Fibroblast of skin of right biceps (primary cell): ENCODE measurements at places on chromosomes 6 and 20.

GRCh38 chr6:116424001-116424400 lies 37.2 kb upstream of the CALHM6 start:
- peak; percentile 66 for DNase-seq

DNA sequence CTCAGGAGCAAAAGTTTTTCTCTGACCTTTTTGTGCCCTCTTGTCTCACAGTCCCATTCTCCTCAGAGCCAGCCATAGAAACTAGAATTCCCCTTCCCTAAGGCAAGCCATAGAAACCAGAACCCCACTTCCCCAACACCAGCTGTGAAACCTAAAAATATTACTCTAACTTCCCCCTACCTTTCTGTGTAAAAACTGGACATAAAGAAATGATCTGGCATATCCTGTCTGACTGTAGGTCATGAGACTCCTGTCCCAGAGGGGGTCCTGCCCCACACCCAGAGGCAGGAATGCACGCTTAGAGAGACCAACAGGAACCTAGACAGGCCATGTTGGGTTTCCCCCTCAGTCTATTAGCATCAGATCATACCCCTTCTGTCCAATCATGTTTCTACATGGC lies 140.6 kb upstream of the SLC22A16 start:
- DNase-seq: no peak

- DNase-seq: peak; percentile 81
Measured at GRCh38 chr6:149895833-149896271, 2.1 kb downstream of the RAET1E start.

GRCh38 chr20:10218536-10219451 lies at the start of gene SNAP25:
Gene SNAP25 (plus strand): TSS chr20:10218830. CDS start chr20:10275492, 56,662 bp downstream.
- peak; percentile 90 for DNase-seq

DNA sequence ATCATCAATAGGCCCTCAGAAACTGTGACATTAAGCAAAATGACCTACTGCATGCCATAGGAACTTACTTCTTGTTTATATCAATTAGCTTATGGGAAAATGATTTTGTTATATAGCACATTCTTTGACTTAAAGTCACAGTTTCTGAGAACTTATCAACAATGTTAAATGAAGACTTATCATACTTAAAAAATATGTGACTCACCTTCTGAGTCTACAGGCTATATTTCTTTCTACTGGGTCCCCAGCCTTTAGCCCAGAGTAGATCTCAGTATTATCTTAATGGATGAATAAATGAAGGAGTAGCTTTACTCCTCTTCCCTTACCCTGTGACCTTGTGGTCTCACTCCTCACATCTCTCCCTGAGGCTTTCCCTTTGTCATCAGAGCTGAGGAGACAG lies 180.2 kb downstream of the MAFB start:
- DNase-seq: peak; percentile 61

DNA sequence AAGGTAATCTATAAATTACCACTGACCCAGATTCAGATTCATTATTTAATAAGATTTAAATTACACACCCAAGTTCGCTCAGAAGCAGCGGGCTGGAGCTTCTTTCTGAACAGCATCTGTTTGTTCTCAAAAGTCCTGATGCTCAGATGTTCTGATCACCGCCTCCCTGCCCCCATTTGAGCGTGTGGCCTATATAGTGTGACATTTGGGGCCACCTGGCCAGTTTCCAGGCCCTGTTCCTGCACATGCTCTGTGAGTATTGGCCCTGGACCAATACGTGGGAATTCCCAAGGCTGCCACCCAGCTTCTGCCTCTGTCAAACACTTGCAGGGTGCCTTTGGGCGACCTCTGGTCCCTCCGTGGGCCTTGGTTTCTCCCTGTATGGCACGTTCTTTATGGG lies 228.8 kb downstream of the TFAP2C start:
- no peak for DNase-seq

GRCh38 chr20:37498066-37498665 lies 22.9 kb upstream of the NNAT start:
- DNase-seq: peak; percentile 81

DNA sequence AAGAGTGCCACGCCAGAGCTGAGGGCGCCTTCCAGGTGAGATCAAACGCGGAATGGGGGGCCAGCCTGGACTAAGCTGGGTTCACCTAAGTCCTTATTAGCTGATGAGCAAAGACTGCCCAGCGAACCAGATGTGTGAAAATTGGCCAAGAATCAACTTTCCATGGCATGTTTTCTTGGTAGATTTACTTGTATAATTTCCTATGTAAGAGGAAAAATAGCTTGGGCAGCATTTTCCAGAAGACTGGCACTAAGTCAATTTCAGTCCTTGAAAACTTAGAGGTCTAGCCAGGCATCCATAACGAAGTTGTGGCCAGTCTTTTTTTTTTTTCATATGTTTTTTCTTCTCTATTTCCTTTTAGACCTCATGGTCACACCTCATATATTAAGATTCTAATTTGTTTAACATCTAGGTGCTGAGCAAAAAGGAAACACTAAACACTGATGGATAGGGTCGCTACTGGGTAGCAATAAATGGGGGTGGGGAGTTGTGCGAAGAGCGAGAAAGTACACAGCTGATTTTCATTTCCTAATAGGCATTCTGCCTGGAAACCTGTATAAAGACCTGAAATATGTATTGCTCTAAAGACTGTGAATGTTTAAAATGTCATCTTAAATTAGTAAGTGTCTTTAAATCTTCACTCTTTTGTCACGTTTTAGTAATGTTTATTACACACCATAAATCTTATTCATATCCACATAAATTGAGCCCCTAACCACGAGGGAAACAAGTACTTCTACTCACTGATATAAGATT lies 188.8 kb downstream of the CD83 start:
- peak; percentile 27 for DNase-seq

- DNase-seq: peak; percentile 61
Measured at GRCh38 chr6:3410385-3411360, 46.2 kb downstream of the SLC22A23 start.

DNA sequence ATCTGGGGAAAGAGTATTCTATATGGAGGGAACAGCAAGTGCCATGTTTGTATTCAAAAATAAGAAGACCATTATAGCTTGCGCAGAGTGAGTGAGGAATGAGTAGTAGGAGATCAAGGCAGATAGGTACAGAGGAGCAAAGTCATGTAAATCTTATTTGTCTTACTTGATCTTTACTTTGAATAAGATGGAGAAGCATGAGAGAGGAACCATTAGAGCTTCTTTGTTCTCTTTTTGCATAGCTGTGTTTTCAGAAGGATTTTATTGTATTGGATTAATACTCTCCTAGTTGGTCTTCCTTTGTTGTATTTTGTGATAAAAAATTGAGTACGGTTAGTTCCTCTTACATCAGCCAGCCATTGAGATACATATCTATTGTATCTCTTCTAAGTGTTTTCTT lies 88.4 kb downstream of the SCAF8 start:
- no peak for DNase-seq

DNA sequence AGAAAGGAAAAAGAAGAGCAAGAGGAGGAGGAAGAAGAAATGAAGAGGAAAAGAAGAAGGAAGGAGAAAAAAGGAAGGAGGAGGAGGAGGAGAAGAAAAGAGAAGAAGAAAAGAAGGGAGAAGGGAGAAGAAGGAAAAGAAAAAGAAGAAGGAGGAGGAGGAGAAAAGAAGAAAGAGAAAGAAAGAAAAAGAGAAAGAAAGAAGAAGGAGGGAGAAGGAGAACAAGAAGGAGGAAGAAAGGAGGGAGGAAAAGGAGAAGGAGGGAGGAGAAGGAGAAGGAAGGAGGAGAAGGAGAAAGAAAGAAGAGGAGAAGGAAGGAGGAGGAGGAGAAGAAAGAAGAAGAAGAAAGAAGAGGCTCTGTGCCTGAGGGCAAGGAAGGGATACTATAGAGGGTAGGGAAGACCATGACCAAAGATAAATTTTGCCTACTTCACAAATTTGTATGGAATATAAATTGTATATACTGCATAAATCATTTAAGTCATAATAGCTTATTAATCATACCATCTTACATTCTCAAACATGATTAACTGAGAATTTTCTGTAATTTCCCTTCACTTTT lies 55.7 kb downstream of the SESN1 start:
- DNase-seq: no peak

DNA sequence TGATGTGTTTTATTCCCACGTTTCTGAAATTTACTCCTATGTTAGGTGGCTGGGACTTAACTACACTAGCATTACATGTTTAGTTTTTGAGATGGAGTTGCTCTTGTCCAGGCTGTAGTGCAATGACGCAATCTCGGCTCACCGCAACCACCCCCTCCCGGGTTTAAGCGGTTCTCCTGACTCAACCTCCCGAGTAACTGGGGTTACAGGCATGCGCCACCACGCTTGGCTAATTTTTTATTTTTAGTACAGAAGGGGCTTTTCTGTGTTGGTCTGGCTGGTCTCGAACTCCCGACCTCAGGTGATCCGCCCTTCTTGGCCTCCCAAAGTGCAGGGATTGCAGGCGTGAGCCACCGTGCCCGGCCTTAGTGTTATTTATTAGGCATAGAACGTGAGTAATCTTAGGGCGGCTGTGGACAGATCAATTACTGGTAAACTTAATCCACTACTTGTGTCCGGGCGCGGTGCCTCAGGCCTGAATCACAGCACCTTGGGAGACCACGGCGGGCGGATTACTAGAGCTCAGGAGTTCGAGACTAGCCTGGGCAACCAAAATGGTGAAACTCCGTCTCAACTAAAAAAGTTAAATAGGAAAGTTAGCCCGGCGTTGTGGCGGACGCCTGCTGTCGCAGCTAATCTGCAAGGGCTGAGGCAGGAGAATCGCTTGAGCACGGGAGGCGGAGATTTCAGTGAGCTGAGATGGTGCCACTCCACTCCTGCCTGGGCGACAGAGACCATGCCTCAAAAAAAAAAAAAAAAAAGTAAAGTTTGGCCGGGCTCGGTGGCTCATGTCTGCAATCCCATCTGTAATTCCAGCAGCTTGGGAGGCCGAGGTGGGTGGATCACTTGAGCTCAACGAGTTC lies 123.7 kb upstream of the BTN3A2 start:
- peak; percentile 88 for DNase-seq

DNA sequence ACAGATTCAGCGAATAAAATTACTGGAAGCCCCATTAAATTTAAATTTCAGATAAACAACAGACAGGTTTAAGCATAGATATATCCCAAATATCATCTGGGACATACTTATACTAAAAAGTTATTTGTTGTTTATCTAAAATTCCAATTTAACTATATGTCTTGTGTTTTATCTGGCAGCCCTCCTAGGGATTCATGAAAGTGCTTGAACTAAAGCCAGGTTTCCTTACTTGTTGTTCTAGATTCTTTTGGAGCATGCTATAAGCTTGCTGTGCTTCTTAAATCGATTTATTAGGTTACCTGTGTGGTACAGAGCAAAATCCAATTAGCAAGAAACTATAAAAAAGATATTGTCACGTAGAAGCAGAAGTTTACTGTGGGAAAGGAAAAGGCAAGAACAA lies 202.5 kb upstream of the GMDS start:
- DNase-seq: no peak

DNA sequence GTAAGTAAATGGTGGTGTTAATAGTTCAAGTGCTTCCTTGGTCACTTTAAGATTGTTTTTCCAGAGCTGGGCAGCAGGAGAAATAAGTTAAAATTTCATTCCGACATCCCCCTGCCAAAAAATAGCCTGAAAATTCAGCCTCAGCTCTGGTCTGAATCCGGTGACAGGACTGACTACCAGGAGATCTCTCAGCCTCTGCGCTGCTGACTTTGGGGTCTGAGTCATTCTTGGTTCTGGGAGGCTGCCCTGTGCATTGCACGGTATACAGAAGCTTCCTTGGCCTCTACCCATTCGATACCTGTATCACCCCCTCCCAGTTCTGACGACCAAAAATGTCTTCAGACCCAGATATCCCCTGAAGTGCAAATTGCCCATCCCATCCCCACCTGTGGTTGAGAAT lies 36.3 kb upstream of the TFAP2C start:
- no peak for DNase-seq
